ENCODE measurements at places on chromosomes 2 and 18.

DNA sequence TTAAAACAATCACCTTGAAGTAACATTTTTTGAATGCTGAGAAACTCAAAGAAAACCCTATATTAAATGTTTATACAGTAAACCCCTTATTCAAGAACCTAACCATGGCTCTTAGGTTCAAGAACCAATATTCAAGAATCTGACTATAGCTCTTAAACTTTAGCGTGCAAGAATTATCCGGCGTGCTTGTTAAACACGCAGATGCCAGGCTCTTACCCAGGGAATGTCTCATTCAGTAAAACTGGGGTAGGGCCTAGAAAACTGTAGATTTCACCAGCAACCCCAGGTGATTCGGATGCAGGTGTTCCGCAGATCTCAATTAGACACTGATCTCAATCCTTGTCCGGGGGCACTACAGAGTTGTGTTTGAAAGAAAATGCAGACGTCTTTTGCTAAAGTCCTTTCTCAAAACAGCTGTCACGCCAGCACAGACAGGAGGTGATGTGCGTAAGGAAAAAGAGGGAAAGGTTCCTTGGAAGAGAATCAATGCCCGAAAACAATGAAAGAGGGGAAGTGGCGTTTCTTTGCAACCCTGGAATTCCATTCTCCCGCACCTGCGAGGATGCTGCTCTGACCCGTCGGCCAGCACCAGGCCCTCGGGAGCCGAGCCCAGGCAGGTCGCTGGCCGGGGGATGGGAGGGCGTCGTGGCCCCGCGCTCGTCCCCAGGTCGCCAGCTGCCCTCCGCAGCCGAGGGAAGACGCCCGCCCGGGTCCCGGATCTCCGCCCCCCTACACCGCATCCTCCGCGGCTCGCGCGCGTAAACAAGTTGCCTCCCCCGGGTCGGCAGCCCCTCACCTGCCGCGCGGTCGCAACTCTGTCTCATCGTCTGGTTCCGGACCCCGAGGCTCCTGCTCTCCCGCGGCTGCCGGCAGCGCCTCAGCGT, 851 bp downstream of the EIF2AK3 start:
- DNase-seq = peak; percentile 21

- no peak for DNase-seq
These were observed 21.6 kb downstream of the ARHGAP25 start for GRCh38 chr2:68756178-68756577.

GRCh38 chr2:85611217-85611704, 605 bp downstream of the C2orf68 start:
- DNase-seq = peak; percentile 23

DNA sequence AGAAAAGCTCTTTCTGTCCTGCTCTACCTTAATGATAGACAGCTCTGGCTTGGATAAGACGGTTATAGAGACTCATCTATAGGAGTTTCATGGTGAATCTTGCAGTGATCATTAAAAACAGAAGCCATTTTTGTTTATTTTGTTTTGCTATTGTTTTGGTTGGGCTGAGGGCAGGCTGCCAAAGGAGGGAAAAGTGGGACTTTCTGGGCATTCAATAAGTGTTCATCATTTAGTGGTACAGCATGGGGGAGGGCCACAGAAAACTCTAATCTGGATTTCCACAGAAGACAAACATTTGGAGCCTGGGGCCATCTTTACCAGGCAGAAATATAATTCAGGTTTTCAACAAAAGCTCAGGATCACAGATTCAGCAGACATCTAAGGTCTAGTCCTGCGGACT, 62.4 kb upstream of the EFEMP1 start:
- DNase-seq = no peak

GRCh38 chr18:824179-824578, 12.1 kb upstream of the YES1 start:
- DNase-seq = no peak

DNA sequence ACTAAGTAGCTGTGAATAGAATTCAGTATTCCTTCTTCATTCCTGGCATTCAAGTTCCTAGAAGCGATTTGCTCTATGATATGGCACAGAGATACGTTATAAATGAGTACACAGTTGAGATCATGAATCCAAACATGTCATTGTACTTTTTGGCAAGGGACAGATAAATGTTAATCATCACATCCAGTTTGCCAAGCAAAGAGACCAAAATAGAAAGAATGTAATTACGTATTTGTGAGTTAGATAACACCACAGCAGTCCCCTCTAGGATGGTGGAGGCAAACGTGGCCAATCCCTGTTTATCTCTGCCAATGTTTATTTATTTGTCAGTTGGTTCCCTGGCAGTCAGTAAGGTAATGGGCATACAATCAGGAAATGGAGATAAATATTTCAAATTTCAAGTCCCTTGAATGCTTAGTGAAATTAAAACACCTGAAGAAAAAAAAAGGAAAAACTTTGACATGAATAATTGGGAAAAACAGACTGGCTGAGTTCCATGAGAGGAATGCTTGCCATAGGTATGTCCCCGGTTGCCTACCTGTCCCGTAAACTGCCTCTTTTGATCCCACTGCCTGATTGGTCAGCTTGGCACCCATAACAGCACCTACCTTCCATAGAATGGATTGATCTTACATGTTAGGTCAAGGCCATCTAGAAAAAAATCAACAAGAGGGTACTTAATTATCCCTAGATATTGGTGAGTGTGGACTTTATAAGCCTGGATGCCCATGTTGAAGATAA, 451.1 kb upstream of the NETO1 start:
- DNase-seq = no peak

GRCh38 chr2:9333591-9334171, 89.6 kb downstream of the ITGB1BP1 start:
- DNase-seq = peak; percentile 77

GRCh38 chr18:79251021-79251420, 144.7 kb upstream of the NFATC1 start:
- no peak for DNase-seq

- DNase-seq = no peak
These were observed 104.7 kb upstream of the FAM117B start for GRCh38 chr2:202530038-202530437.

GRCh38 chr18:23126376-23127056, 8.8 kb upstream of the CABLES1 start:
- DNase-seq = no peak

GRCh38 chr2:129011466-129012061, 692.9 kb upstream of the HS6ST1 start:
- DNase-seq = no peak

DNA sequence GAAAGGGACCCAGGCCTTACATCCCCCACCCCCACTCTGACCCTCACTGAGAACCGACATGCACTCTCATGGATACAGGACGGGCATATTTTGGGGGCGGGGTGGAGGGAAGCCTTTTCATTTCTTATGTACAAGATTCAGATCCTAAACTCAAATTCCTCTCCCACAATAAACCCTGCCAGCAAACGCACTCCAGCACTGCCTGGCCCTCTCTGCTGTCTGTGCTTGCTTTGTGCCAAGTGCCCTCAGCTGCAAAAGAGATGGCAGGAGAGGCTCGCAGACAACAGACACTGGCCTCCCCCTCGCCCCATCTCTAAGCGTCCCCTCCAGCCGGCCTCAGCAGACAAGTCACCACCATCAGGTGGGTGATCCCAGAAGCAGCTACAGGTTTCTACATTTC, 42.4 kb downstream of the FAM168B start:
- DNase-seq = no peak

DNA sequence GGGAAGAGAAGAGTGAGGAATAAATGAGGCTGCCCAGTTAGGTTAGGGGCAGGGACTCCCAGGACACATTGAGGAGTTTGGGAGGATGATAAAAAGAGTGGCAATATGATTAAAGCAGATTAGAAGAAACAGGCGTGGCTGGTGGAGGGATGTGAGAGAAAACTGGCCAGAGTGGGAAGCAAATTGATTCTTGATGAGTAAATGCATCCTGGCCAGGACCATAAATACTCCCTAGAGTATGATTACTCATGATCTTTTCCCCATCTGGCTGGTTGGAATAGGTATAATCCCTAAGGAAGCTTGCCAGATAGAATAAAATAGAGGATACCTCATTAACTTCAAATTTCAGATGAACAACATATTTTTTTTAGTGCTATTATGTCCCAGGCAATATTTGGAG, 21.5 kb upstream of the DAW1 start:
- peak; percentile 53 for DNase-seq

DNA sequence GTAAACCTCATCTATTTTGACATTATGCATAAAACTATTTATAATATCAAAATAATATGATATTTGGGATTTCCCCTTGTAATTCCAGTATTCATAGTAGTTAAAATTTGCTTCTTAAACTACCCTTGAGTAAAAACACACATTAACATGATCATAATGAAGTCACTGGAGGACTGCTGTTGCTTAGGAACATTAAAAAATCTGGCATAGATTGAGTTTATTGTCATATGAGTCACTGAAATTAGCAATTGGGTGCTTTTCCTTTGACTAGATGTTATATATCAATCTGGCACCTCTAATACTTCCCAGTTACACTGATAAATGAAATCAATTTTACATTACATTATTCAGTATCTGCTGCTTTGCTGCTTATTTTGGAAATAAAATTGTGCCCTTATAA, 57.0 kb upstream of the ZC3H15 start:
- DNase-seq = no peak

GRCh38 chr2:144514616-144515091, 5.3 kb downstream of the ZEB2 start:
- DNase-seq = peak; percentile 39

All from EL (cell line).